ENCODE measurements at places on chromosomes 7 and 10. TPM values are rescaled to one million over a fixed set of nuclear protein-coding genes. Genes with fewer than 3 reads are reported as not detected.
A peak's percentile ranks its signal among the peaks of the same experiment; 100 is the strongest.

DNA sequence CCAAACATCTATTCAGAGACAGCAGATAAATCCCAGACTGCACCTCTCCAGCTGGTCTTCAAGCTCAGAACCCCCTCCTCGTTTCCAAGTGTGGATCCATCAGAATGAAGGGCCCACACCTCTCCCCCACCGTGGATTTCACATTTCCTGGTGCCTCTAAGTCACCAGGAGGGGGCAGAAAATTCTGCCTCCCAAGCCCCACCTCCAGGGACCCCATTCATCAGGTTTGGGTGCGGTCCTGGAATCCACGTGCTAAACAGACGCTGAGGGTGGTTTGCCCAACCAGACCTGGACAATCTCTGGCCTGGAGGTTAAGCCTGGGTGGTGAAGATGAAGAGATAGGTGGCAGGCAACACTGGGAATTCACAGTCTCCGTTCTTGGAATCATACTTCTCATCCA is 92.4 kb downstream of the WDR11 start:
- no peak overlapping the region for H3K27ac ChIP-seq
- no peaks in the 10 kb centered on the region for H3K27me3 ChIP-seq
- no peaks in the 10 kb centered on the region for H3K36me3 ChIP-seq
- H3K4me3 ChIP-seq, result no peak overlapping the region
- no peak for DNase-seq
- no peaks in the 10 kb centered on the region for H3K4me1 ChIP-seq

DNA sequence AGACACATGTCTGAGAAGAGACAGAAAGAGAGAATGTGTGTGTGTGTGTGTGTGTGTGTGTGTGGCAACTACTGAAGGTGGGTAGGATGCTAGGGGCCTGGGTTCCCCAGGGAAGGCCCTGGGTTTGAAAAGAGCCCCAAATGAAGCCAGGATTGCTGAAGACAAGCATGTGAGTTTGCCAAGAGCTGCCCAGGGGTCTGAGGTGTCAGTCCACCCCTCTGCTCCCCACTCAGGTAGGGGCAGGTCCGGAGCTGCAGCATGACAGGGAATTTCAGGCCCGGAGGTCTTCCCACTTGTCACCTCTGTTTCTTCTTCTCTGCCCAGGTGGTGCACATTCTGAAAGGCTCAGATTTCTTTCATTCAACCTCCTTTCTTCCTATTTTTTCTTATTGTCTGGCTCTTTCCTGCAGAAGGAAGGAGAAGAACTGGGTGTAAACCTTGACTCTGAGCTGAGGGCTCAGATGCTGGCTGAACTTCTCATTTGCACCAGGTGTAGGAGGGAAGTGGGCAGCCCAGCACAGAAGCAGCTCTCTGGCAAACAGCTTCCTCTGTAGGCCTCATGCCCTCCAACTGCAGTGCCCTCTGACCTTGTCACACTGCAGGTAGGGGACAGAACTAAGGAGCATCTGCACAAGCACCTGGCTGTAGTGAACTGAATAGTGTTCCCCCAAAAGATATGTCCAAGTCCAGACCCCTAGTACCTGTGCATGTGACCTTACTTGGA is 79.6 kb upstream of the LRRC4 start:
- DNase-seq, result no peak
- no peaks in the 10 kb centered on the region for H3K36me3 ChIP-seq
- H3K27ac ChIP-seq, result no peak overlapping the region
- H3K4me3 ChIP-seq, result no peak overlapping the region
- H3K4me1 ChIP-seq, result peaks cover 30% of the 10 kb centered on the region
- H3K27me3 ChIP-seq, result no peaks in the 10 kb centered on the region

Gene NUTM2B
- polyA plus RNA-seq, result not detected

DNA sequence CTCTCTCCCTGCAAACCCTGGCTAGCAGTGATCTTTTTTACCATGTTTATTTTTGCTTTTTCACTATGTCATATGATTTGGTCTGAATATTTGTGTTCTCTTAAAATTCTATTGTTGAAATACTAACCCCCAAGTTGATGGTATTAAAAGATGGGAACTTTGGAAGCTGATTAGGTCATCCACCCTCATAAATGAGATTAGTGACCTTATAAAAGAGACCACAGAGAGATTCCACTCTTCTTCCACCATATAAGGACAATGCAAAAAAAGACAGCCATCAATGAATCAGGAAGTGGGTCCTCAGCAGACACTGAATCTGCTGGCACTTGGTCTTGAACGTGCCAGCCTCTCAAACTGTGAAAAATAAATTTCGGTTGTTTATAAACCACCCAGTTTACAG is 112.8 kb upstream of the KCND2 start:
- H3K36me3 ChIP-seq, result no peaks in the 10 kb centered on the region
- H3K27ac ChIP-seq, result no peak overlapping the region
- no peak for DNase-seq
- no peaks in the 10 kb centered on the region for H3K27me3 ChIP-seq
- no peaks in the 10 kb centered on the region for H3K4me1 ChIP-seq

DNA sequence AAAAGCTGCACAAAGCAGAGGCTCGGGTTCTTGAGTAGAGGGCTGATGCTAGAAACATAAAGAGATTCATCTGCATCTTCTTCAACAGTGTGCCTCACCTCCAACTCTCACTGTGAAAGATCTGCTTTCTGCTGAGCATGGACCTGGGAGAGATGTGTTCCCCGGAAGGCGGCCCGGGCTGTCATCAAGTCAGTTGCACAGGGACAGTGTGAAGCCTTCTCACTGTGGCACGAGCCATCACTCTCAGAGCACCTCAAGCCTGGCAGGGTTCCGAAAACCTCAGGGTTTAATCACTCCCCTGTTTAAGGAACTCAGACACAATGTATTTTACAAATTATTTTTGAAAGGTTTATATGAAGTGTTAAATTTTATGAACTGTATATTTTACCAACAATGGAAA is 98.7 kb downstream of the RBM20 start:
- H3K27ac ChIP-seq, result no peak overlapping the region
- DNase-seq, result no peak
- no peaks in the 10 kb centered on the region for H3K27me3 ChIP-seq
- H3K4me3 ChIP-seq, result 0 out of 2 replicates have a peak overlapping the region, but pooled peaks have one; percentile 30
- H3K4me1 ChIP-seq, result peaks cover 17% of the 10 kb centered on the region
- H3K36me3 ChIP-seq, result no peaks in the 10 kb centered on the region

DNA sequence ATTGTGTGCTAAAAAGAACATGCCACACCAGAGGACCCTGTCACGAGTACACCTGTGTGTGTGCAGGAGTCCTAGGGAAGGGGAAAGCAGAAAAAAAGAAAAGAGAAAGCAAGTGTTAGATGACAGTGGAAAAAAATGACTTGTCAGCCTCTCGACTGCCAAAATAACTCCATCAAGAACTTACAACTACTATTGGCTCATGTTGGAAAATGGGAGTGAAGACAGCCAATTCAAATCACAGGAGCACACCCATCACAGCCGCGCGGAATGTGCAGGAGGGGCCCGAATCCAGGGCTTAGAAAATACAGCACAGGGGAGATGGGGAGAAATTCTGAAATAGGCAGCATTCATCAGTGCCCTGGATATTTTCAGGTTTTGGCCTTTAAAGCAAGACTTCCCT is 38.1 kb upstream of the FOXI2 start:
- H3K36me3 ChIP-seq, result no peaks in the 10 kb centered on the region
- H3K4me1 ChIP-seq, result no peaks in the 10 kb centered on the region
- H3K27ac ChIP-seq, result no peak overlapping the region

Gene DDC
- not detected for polyA plus RNA-seq

Gene HHEX
- 32.8 TPM for polyA plus RNA-seq

GRCh38 chr10:6218692-6219493 is 16.2 kb downstream of the PFKFB3 start:
- no peaks in the 10 kb centered on the region for H3K27me3 ChIP-seq
- H3K4me3 ChIP-seq, result no peak overlapping the region
- H3K4me1 ChIP-seq, result no peaks in the 10 kb centered on the region
- no peak for DNase-seq
- H3K27ac ChIP-seq, result no peak overlapping the region

DNA sequence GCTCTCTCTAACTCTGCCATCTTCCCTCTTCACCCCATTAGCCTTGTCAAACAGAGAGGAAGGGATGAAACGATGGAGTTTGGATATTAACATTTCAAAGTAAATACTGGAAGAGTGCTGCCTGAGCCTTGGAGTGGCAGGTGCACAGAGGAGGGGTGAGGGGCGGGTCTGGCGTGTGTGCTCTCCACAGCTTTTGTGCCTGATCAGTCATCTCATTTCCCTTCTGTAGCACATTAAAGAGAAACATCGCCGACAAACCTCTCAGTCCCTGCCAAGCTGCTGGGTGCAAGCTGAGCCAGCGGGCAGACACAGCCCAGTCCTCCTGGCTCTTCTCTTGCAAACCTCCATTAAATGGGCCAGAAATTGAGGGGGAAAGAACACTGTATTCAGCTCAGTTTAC is 76.2 kb downstream of the SLIT1 start:
- H3K4me1 ChIP-seq, result no peaks in the 10 kb centered on the region
- H3K4me3 ChIP-seq, result no peak overlapping the region
- no peak for DNase-seq
- no peaks in the 10 kb centered on the region for H3K36me3 ChIP-seq
- no peak overlapping the region for H3K27ac ChIP-seq

DNA sequence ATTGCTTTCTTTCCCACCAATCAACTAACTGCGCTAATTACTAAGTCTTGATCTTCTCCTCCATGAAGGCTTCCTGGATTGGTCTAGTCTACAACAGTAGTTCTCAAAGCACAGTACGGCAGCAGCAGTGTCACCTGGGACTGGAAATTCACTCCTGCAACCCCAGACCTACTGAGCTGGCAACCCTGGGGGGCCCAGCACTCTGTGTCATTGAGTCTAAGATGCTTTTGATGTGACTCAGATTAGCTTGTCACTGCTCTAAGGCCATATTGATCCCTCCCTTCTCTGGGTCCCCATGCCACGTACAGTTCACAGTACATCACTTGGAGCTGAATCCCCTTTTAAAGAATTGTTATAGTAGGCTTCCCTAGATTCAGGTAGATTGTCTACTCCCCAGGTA is 65.7 kb upstream of the KMT2C start:
- no peaks in the 10 kb centered on the region for H3K4me1 ChIP-seq
- no peak overlapping the region for H3K4me3 ChIP-seq
- DNase-seq, result no peak
- no peaks in the 10 kb centered on the region for H3K27me3 ChIP-seq
- H3K27ac ChIP-seq, result no peak overlapping the region
- no peaks in the 10 kb centered on the region for H3K36me3 ChIP-seq

Measured in GM12878 (cell line).